Left lobe of liver (tissue), 2 donors: ENCODE measurements at places on chromosomes 3 and 15.
A peak's percentile ranks its signal among the peaks of the same experiment; 100 is the strongest.

- no peak for DNase-seq
Measured at GRCh38 chr15:59222906-59223550, 16.4 kb downstream of the LDHAL6B start.

DNA sequence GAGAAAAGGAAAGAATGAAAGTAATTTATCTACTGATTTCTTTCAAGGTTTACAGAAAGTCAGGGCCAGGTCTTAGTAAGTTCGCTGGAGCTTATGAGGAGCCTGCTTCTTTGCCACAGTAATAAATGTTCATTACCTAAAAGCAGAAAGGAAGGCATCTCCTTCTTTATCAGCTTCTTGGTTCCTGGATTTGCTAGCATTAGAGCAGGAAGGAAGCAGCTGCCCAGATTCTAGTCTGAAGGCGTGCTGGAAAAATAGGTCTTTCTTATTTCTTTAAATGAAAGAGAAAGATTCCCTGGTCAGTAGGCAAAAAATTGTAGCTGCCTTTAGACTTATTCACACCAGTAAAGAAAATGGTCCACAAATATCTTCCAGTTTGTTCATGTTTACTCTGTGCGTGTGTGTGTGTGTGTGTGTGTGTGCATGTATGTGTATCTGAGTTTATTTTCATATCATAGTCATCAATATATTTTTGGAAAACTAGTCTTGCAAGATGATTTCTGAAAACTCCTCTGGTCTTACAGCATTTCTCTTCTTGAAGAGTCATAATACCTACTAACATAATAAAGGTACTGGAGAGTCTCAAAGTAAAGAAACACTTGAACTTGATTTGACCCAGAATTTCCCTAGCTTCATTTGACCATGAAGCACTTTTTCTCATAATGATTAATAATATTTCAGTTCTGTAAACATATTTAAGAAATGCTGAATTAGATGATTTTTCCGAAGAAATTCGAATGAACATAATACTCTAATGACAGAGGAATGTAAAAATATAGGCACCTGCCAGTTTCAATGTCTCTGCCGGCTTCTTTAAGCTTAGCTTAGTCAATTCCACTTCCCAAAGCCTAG lies 255.3 kb upstream of the ZPLD1 start:
- no peak for DNase-seq

DNA sequence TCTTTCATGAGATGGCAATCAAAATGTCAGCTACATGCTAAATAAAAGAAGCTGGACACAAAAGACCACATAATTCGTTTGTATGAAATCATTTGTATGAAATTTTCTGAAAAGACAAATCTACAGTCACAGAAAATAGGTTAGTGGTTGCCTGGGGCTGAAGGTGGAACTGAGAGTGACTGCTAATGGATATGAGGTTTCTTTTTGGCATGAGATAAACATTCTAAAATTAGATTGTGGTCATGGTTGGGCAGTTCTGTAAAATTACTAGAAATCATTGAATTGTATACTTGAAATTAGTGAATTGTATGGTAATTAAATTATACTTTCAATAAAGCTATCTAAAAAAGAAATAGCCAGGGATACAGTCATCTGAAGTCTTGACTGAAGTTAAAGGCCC lies 2.7 kb upstream of the DMXL2 start:
- no peak for DNase-seq

- no peak for DNase-seq
Measured at GRCh38 chr15:65641768-65642475, 20.2 kb downstream of the SLC24A1 start.

DNA sequence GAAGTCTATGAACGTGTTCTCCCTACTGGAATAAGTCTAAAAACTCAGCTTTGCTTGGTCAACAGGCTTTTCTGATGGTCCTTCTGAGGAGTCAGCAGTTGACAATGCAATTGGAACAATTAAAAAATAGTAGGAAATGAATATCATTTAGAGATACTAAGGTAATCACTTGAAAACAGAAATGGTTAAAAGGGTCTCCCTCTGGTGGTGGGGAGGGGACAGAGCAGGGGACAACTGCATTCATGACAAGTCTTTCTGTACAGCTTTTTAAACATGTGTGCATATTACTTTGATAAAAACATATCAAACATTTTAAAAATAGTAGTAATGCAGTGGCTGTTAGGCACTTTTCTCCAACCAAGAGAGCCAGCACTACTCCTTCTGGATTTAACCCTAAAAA lies 119.9 kb upstream of the FHIT start:
- no peak for DNase-seq

GRCh38 chr3:190131329-190131728 lies 10.6 kb upstream of the P3H2 start:
- DNase-seq = no peak

DNA sequence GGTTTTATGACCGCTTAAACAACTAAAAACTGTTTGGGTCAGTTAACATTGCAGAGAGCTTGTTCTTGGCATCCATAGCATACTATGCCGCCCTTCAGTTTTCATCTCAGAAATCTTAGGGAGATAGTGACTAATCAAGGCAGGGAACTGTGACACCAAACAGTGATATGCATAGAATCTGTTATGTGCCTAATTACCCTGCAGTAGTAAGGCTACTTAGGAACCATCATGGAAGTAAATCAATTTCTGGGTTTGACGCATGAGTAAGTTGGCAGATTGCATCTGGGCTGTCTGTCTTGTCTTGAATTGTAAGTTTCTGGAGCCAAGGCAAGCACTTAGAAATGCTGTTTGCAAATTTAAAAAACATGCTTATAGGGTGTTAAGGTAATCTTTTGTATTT lies 22.5 kb downstream of the KCTD6 start:
- DNase-seq = no peak

DNA sequence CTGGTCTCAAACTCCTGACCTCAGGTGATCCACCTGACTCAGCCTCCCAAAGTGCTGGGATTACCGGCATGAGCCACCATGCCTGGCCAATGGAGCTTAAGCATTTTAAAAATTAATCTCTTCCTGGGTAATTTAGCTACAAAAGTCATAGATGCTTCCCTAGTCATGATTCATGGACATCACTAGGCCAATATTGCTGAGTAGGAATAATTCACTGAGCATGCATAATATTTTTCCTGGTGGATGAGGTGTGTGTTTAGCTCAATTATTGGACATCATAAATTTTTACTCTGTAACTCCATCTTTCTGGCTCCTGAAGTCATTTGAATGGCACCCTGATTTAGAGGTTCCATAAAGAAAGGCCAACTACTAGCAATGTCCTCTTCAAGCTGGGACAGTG lies 512.9 kb upstream of the AGTR1 start:
- no peak for DNase-seq

- DNase-seq = no peak
Measured at GRCh38 chr3:170055209-170055608, 17.4 kb downstream of the GPR160 start.

DNA sequence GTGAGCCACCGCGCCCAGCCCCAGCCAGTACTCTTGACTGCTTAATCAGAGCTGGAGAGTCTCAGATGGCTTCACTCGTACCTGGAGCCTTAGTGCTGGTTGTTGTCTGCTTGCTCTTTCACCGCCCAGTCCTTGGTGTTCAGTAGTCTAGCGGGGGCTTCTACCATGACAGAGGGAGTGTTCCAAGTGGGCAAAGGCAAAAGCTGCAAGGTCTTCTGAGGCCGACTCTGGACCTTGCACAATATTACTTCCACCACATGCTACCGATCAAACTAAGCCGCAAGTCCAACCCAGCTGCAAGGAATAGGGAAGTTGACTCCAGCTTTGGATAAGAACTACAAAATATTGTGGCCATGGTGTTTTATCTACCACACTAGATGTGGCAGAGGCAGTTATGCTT lies 6.6 kb downstream of the PARL start:
- DNase-seq = no peak

DNA sequence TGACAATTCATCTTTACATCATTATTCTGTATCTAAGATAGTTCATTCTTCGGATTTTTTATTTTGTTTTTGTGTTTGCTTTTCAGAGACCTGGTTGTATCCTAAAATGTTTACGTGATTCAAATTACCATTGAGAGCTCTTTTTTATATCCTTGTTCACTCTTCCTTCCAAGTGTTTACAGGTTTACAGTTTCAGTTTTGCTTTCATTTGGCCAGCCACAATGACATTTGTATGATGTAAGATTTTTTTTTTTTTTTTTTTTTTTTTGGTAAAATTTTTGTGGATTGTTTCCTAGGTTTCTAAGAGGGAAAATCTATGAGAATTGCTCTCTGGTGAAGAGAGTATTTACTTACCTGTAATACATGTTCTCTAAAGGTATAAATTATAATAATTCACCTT lies 55.0 kb downstream of the SETD5 start:
- no peak for DNase-seq

- no peak for DNase-seq
Measured at GRCh38 chr3:157023226-157023625, 136.7 kb downstream of the CCNL1 start.

GRCh38 chr3:71662568-71662967 lies 62.6 kb downstream of the EIF4E3 start:
- DNase-seq = no peak

- no peak for DNase-seq
Measured at GRCh38 chr3:183046883-183047282, 52.4 kb downstream of the MCCC1 start.

DNA sequence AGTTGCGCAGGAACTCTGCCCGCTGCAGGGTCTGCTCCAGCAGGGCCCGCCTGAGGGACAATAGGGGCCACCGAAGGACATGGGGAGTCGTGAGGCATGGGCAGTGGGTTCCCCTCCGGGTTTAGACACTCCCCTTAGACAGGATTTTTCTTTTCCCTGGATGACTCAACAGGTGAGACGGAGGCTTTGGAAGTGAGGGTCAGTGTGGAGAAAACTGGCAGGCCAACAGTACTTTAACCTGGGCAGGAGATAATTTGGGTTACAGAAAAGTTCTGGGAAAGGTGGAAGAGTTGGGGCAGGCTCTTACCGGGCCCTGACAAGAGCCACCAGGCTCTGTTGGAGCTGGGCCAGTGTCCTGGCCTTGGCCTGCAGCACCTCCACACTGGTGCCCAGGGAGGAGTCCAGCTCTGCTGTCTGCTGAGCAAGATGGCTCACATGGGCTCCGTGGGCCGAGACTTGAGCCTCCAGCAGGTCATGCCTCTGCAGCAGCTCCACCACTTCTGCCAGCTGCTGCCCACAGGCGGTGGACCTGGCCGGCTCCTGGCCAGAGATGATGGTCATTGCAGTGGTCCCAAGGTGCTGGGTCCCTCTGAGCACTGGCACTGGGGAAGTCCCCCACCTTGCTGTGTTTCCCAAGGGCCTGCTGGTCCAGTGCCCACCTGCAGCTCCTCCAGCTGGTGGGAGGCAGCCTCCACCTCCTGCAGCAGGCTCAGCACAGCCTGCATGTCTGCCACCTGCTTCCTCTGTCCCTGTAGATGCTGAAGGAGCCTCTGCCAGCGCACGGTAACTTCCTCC lies 11.0 kb downstream of the SPTBN5 start:
- DNase-seq = peak; percentile 65

DNA sequence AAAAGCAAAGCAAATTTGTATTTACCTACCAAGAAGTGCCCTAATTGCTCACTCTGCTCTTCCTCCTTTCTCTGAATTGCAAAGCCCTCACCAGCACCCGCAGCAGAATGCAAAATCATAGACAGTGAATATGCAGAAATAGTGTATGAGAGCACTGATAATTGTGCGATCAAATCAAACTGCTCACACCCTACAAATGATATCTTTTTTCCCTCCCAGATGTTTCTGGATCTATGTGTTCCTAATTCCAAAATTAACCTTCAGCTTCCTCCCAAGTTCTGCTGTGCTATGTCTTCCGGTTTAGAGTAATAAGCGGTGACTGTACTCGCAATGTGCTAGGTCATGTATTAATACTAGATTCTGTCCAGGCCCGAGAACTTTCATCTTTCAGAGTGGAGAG lies 3.4 kb downstream of the GHSR start:
- DNase-seq = no peak

DNA sequence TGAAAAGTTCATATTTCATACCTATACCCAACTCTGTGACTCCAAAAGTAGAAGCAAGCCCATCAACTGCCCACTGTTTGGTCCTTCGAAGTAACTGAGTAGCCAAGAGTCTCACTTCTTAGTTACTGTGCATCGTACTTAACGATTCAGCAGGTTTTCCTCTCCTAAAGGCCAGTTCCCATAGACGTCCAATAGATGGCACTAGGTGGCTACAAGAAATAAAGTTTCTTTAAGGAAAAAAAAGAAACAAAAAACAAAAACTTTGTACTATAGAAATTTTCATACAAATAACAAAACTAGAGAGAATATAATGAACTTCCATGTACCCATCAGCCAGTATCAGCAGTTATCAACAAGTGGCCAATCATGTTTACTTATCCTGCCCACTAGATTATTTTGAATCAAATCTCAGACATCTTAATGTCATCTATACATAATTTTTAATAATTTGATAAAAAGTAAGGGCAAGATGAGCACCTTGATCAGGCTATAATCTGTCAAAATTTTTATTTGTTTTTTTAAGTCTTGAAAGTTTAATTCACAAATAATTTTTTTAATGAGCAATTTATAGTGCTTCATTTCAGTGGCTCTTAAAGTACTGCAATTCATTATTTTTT lies 63.8 kb upstream of the ACP3 start:
- no peak for DNase-seq

GRCh38 chr15:52803467-52804306 lies 13.6 kb upstream of the ONECUT1 start:
- peak; percentile 90 for DNase-seq

GRCh38 chr3:188439080-188439479 lies 285.1 kb downstream of the LPP start:
- no peak for DNase-seq

DNA sequence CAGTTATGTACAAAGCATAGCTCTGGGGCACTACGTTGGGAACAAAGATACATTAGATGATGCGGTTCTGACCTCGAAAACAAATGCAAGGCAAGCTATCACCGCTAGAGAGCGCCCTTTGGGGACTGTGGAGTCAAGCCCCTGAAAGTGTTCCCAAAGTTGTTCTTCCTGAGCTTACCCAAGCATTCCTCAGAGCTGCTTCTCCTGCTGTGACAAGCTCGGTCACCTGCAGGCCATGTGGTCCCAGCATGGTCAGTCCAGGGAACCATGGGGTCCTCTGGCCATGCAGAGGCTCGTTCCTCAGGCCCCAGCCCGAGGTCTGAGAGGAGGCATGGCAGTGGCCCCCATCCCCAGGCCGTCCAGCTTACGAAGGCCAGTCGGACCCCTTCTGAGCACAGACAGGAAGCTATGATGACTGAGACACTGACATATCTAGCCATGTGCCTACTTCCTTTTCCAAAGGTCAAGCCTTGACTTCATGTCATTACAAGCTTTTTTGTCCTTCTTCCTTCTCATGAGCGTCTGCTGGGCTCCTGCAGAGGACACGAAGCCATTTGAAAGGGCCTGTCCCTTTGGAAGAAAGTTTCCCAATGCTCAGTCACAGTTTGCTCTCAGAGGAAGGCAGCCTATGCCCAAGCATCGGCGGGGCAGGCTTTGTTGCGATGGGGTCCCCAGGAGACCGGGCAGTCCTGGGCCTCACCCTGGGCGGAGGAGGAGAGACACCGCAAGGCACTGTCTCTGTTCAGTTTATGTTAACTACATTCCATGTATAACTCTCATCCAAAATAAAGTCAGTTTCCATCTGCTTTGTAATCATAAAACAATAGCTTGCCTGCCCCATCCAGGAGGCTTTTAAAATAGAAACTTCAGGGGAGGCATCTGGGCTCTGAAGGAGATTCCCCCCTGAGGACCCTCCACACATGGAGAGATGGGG lies 79.3 kb downstream of the ATP10A start:
- no peak for DNase-seq
